Left ventricle myocardium superior (tissue), 1 donor: ENCODE measurements at places on chromosomes 12 and 14. TPM values are rescaled to one million over a fixed set of nuclear protein-coding genes. Genes with fewer than 3 reads are reported as not detected.

DNA sequence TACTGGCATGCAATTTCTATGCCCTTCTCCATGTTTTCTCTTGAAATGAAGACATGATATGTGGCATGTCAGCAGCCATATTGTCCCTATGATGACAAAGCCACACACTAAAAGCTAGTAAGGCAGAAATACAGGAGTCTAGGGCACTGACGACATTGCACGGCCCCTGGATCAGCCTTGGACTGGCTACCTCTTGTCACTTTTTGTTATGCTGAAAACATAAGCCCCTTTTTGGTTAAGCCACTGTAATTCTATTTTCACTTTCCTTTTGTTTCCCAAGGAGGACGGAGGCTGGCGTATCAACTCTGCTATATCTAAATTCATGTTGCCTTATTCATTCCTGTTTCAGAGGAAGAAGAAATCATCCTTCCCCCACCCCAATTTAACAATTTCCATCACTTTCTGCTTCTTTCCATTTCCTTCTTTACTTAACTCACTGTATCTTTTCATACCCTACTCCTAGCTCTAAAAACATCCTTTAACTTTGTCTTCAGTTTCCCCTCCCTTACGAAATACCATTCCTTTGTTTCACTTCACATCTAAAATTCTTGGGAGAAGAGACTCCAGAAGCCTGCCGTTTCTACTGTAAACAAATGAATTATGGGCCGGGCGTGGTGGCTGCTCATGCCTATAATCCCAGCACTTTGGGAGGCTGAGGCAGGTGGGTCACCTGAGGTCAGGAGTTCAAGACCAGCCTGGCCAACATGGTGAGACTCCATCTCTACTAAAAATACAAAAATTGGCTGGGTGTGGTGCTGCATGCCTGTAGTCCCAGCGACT is 364.1 kb downstream of the PCNX1 start:
- no peak for DNase-seq

GRCh38 chr14:102975662-102976061 is 53.2 kb downstream of the AMN start:
- no peak for DNase-seq

DNA sequence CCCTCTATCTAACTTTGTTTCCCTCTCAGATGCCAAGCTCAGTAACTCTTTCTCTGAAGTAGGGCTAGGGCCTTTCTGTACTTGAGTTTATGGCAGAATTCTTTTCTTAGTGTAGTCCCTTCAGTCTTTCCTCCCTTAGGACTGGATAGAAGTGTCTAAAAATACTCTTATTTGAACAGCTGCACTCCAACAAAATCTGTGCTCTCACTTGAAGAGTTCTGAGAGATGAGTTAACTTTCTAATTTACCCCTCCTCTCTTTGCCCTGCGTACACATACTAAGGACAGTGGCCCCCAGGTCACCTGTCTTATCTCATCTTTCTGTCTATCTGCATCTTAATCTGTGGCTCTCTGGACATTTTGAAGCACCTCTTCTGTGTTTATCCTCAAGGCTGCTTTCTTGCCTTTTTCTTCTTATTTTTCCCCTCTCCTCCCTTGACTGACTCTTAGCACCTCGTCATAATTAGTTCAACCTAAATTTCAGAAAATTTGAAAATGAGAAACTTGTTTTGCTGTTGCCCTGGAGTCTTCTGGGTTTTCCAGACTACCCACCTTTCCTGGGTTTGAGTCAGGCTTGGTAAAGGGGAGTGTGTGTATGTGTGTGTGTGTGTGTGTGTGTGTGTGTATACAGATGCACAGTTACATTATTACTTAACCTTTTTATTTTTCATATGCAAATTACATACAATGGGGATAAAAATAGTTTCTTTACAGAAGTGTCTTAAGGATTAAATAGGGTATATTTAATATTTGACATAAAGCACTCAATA is 23.9 kb downstream of the NCKAP1L start:
- no peak for DNase-seq

DNA sequence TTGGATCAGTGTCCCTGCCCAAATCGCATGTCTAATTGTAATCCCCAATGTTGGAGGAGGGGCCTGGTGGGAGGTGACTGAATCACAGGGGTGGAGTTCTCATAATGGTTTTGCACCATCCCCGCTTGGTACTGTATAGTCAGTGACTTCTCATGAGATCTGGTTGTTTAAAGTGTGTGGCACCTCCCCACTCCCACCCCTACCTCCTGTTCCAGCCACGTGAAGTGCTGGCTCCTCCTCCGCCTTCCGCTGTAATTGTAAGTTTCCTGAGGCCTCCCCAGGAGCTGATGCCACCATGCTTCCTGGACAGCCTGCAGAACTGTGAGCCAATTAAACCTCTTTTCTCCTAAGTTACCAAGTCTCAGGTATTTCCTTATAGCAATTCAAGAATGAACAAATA is 67.2 kb downstream of the FERMT2 start:
- DNase-seq: no peak

- peak; percentile 83 for DNase-seq
Measured at GRCh38 chr12:57135527-57136326, 7.4 kb downstream of the LRP1 start.

DNA sequence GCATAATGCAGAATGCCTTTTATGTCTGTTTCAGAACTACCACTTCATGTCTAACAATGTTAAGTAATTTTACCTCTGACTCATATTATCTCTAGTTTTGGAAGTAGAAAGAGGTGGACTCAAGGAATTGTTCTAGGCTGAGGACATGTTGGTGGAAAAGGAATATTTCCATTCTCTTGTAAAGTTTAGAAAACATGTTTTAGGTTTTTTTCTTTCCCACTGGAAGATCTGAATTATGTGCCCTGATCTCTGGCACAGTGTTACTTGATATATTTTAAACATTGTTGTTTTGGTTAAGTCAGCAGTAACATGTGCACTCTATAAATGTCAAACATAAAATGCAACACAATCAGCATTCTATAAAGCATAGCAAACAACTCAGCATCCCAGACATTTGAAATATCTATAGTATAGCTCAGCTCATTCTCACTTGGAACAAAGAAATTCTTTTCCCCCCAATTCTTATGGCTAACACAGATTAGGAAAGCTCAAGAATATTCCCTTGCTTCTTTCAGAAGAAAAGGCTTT is 202.3 kb downstream of the STXBP6 start:
- DNase-seq: no peak

GRCh38 chr12:11652351-11653040 is 3.0 kb downstream of the ETV6 start:
- no peak for DNase-seq

DNA sequence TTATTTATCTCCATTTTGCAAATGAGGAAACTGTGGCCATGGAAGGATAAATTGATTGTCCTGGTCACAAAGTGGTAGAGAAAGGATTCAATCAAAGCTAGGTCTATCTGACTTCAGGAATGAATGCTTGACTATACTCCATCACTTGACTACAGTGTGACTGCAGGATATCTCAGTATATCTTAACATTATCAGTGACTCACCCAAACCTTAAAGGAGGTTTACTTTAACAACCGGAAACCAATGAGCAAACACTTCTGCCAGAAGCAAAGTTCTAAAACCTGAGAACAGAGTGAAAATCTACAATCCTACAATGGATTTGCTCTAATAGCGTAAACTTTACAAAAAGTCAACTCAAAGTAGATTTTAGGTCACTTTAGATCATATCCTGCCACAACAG is 277.0 kb downstream of the CEP128 start:
- DNase-seq: no peak

GRCh38 chr12:10018386-10018785 is 8.0 kb downstream of the CLEC12B start:
- no peak for DNase-seq

BEST3 gene
- 0.55 TPM for total RNA-seq

DNA sequence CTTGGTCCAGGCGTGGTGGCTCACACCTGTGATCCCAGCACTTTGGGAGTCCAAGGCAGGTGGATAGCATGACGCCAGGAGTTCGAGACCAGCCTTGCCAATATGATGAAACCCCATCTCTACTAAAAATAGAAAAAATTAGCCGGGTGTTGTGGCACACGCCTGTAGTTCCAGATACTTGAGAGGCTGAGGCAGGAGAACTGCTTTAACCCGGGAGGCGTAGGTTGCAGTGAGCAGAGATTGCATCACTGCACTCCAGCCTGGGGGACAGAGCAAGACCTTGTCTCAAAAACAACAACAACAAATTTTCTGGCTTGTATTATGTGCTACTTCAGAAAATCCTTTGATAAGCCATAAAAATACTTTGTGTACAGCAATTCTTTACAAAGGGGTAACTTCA is 41.1 kb downstream of the LARP4 start:
- no peak for DNase-seq

- no peak for DNase-seq
Measured at GRCh38 chr12:112850383-112850782, 56.4 kb upstream of the OAS1 start.

DNA sequence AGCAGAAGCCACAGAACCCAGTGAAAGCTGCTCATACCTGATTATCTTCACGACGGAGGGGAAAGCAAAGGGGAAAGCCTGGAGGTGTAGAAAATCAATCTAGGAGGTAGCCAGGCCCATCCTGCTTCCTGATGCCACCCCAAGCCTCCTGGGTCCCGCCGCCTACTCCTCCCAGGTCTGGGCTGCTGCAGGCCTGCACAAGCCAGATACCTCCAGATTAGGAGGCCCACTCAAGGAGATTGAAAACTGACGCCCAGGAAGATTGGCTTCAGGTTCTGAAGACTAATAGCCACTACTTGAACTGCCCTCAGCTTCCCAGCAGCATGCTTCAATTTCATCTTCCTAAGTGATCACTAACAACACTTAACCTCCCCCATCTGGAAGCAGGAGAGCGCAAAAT is 87.1 kb downstream of the GCH1 start:
- DNase-seq: no peak

DNA sequence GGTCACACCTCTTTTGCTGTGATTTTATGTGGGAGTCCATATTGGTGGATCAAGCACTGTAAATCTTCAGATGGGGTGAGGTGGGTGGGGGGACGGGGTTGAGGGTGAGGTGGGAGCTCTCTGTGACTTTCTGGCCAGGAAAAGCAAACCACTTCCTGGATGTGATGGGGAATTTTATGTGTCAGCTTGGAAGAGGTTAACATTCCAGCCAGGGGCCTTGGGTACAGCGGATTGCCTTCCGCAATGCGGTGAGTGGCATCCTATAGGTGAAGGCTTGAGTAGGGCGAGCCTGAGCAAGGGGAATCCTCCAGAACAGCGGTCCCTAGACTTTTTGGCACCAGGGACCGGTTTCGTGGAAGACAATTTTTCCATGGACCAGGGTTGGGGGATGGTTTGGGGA is 36.2 kb downstream of the DLK1 start:
- no peak for DNase-seq

GRCh38 chr12:19916196-19916753 is 452.1 kb upstream of the PDE3A start:
- no peak for DNase-seq

DNA sequence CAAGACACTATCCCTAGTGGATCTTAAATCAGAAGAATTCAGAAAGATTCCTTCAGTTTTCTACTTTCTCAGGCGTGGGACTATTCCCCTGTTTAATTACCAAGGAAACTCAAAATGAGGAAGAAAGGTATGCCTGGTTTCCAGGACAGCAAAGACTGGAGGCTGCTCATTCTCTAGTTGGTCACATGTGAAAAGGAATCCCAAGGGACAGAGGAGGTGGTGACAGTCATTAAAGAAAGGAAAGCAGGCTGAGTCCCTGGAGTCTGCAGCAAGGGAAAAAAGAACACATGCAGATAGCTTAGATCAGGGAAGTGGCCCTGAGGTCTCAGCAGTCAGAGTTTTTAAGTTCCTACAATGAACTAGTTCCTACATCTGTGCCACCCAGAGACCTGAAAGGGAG is 165.4 kb upstream of the CCDC198 start:
- no peak for DNase-seq

DNA sequence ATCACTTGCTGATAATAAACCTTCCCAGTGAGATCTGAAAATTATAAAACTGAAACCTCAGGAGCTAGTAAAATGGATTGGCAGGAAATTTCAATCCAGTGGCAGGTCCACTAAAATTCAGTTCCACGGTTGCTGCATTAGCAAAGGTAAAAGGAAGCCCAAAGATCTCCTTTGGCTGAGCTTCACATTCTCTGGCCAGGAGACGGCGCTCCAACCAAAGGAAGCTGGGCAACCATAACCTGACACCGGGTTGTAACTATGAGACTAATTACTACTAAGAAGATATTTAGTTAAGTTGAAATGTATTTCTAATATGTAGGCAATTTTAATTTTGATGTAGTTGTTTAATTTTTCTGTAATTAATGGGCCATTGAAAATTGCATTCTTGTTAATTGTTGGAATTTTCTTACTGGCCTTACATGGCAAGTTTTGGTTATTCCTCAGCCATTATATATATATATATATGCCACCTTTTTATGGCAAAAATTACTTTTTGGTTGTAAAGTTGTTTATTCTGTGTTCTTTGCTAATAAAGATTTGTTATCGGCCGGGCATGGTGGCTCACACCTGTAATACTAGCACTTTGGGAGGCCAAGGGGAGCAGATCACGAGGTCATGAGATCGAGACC is 17.0 kb downstream of the OR8S1 start:
- no peak for DNase-seq

- no peak for DNase-seq
Measured at GRCh38 chr12:41706376-41706775, 438.3 kb downstream of the GXYLT1 start.

DNA sequence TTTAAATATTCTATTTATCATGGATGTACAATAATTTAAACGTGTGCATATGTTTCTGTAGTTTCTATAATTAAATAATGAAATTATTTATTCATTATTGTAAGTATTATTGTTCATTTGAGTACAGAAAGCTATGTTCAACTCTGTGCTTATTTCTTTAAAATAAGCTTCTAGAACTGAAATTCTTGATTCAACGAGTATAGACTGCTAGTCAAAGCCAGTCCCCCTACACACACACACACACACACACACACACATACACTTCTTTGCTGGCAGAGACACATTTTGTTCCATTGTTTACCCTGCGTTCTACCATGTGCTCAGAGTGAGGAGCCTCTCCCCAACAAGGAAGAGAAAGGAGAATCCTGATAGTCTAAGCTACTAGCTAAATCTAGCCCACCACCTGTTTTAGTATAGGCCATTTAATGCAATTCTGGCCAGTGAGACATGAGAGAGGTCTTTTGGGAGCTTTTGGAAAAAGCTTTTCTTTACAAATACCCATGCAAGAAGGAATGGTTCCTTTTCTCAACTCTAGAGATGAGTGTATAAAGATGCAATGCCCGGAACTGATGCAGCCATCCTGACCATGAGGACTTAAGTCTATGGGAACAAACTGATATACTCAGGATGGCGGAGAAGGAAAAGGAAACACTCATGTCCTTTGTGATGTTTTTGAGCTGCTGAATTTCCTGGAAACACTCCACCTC is 161.4 kb downstream of the NDUFA12 start:
- DNase-seq: no peak

ALX1 gene
- not detected for total RNA-seq

AJUBA gene
- total RNA-seq: 12.4 TPM

ANKRD33 gene
- not detected for total RNA-seq

- DNase-seq: no peak
Measured at GRCh38 chr14:90534838-90535555, 138.2 kb downstream of the CALM1 start.

CCDC88C gene
- 3.2 TPM for total RNA-seq

GRCh38 chr12:98437166-98437565 is 78.2 kb upstream of the TMPO start:
- no peak for DNase-seq
